ENCODE measurements at places on chromosomes 5 and 9.

- DNase-seq = no peak
Measured at GRCh38 chr5:174607916-174608315, 116.5 kb upstream of the MSX2 start.

DNA sequence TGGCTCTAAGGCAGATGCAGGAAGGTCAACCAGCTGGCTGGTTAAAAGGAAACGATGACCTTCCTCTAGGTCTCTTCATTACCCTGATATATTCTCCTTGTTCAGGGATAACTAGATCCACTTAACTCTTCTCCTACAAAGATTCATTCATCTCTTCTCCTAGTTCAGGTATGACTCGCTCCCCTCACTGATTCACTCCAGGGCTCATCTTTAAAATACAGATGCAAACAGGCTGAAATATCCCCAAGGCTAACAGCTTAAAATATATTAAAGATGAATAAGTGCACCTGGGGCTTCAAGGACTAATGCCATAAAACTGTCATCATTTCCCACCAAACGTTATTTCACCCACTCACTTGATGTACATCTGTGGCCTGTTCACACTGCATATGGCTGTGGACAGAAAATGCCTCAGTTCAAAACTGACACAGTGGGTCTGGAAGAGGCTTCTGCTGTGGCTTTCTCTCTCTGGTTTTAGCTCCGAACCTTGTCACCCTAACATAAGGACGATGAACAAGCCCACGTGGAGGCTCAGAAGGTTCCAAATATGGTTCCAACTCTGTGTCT, 366.9 kb downstream of the DEPDC1B start:
- DNase-seq = no peak

GRCh38 chr5:87829217-87829551, 416.5 kb upstream of the CCNH start:
- no peak for DNase-seq

DNA sequence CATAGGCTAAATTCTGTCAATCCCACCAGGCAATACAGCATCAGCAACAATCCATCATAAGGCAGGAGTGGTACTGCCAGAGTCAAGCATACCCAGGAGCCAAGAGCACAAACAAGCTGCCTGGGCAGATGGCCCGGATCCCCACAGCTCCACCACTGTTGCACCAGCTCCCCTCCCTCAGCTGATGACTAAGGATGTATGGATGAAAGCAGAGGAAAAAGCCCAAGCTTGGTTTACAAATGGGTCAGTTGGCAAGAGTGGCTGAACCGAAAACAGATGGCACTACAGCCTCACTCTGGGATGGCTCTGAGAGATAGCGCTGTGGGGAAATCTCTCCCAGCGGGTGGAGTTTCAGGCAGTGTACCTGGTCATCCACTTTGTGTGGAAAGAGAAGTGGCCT, 29.4 kb downstream of the DROSHA start:
- no peak for DNase-seq

- no peak for DNase-seq
Measured at GRCh38 chr5:59418808-59419207, 474.7 kb downstream of the PDE4D start.

- DNase-seq = no peak
Measured at GRCh38 chr9:131744171-131744719, 4.4 kb upstream of the RAPGEF1 start.

GRCh38 chr9:89810431-89810830, 205.6 kb downstream of the GADD45G start:
- DNase-seq = no peak

DNA sequence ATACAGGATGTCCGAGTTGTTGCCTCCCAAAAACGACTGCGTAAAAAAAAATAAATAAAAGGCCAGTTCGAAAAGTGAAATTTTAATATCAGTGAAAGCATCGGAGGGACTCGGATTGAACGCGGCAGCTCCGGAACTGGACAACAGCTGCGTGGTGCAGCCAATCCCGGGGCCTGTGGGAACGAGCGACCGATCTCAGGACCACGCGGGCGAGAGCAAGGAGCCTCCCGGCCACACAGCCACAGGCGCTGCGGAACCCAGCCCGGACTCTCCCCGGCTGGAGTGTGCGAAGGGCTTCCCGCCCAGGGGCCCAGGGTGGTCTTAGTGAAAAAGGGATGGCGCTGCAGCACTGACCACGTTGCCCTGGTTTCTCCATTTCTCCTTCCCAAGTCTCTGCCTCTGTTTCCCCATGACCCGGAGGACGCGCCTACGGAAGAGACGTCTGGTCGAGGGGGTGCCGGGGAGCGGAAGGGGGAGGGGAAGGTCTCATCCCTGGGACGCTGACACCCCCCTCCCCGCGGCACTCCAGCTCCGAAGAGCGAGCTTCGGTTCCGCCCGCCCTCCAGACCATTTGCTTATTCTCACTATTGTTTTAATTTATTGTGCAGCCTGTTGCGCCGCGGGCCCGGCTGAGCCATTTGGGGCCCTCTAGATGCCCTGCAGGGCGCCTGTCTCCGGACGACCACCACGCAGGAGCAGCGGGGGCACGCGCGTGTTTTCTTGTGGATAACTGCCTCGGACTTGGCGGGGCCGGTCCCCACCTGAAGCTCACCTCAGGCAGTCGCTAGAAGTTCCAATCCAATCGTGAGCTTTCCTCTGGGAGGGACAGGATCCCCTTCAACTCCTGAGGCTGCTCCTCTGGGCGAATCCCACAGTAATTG, 303.0 kb downstream of the PARP8 start:
- DNase-seq = no peak

GRCh38 chr5:14187660-14188059, 44.5 kb downstream of the TRIO start:
- no peak for DNase-seq

DNA sequence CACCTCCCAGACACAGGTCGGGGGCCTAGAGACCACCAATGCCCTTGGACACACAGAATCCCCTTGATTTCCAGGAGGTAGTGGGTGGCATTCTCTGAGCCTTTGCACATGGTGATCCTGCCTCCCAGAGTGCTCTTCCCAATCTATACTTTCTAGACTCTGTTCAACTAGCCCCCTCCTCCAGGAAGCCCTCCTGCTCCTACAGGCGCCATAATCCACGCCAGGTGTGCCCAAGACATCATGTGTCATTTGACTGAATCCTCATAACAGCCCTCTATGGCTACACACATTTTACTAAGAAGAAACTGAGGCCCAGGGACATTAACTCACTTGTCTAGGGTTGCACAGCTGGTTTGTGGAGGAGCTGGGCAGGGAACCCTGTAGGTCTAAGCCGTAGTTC, 7.1 kb downstream of the BBLN start:
- DNase-seq = no peak

DNA sequence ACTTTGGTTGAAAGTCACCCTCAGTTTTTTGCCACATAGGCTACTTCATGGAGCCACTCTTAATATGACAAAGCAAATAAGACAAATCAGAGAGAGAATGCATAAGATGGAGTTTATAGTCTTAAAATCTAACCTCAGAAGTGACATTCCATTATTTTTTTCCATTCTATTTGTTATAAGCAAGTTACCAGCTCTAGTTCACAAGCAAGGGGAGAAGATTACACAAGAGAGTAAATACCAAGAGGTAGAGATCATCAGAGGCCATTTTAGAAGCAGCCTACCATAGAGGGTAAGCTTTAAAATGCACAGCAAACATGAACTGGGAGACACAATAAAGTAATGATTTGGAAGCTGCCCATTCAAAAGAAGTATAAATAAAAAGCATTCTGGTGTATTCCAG, 651.3 kb upstream of the MEF2C start:
- no peak for DNase-seq

DNA sequence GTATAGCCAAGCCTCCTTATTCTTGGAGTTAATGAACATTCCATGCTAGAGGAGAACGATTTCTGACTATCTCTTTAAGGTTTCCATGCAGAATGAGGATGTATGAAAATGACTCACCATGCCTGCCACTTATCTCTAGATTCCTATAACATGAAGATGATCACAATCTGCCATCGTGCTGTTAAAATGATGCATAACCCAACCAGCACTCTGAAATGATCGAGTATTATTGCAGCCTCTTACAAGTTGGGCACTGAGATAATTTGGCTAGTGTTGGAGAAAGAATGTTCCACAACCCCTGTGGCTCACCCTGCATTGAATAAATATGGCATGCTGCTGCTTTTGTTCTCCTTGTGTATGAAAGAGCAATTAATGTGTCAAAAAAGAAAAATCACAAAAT, 1143.6 kb upstream of the WWC1 start:
- no peak for DNase-seq

DNA sequence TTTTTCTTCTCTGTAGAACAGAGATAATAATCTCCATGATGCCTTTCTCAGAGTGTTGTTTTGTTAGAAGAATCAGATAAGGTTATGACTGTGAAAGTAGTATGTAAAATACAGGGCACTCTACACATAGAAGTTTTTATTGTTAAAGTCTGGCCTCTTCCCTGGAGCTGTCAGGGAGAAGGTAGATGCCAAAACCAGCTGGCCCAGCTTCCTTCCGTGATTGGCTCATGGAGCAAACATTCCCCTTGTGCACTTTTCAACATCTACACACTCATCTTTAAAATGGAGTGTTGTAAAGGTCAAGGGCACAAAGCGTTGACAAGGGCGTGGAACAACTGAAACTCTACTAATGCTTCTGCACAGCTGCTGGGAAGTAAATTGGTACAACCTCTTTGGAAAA, 7.4 kb upstream of the RNF183 start:
- no peak for DNase-seq

- DNase-seq = no peak
Measured at GRCh38 chr5:18797222-18797621, 1163.0 kb downstream of the TAF11L14 start.

- no peak for DNase-seq
Measured at GRCh38 chr9:14127656-14128055, 186.3 kb downstream of the NFIB start.

DNA sequence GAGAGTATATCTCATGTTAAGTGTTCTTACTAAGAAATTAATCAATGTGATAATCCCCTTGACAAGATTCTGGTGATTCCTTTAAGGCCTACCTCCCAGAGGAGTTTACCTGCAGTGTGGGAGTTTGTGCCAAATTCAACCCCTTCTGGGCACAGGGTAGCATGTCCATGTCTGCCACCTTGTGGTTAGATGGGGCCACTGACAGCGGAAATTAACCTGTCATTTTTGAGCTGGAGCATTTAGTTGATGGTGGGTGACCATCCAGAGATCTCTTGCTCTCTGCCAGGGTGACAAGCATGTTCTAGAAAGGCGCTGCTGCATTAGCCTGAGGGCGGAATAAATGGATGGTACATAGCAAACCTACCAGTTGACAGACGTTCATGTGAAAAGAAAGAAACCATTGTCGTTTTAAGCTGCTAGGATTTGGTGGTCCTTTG, 132.2 kb downstream of the FBXO4 start:
- DNase-seq = peak; percentile 49

GRCh38 chr5:81235287-81236072, 2.4 kb downstream of the CKMT2 start:
- DNase-seq = no peak

DNA sequence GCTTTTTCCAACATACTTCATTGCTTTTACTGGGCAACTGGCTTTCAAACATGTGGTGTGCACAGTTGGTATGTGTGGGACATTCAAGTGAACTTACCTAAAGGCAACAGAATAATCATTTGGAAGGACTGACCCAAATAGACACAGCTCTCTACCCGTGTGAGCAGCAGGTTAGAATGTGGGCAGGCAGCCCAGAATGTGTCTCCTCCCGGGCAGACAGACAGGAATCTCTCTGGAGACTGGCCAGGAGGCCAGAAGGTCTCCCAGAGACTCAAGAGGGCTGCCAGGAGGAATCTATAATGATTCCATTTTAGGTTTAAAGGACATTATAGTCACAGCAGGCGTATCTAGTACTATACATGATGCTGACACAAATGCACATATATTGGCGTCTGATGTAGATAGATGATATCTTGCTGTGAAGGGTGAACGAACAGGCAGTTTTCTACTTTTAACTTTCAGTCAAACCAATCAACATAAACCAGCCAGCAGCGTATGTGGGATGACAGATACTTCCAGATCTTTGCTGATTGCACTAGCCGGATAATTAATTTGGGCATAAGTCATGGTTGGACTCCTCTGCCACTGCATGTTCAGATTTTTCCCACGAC, 297.4 kb upstream of the ZNF608 start:
- DNase-seq = no peak

- DNase-seq = no peak
Measured at GRCh38 chr5:369151-369868, 47.8 kb downstream of the AHRR start.

DNA sequence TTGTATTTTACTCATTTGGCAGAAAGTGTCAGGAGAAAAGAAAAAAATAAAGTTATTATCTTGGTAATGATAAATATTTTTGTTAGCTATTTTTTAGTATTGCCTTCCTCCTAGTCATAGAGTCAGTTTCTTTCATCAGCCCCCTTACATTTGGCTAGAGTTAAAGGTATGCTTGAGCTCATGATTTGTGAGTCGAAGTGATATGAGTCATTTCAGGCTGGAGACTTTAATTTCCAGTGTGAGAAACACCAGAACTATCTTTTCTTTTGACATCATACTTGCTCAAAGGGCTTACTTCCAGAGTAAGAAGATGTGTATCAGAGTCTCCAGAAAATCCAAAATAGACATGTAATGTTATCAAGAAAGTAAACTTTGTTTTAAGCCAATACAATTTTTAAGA, 746.7 kb upstream of the TYRP1 start:
- no peak for DNase-seq

GRCh38 chr5:94967525-94967924, 317.4 kb downstream of the MCTP1 start:
- no peak for DNase-seq

GRCh38 chr9:131500939-131501541, 1.7 kb upstream of the POMT1 start:
- peak; percentile 57 for DNase-seq

DNA sequence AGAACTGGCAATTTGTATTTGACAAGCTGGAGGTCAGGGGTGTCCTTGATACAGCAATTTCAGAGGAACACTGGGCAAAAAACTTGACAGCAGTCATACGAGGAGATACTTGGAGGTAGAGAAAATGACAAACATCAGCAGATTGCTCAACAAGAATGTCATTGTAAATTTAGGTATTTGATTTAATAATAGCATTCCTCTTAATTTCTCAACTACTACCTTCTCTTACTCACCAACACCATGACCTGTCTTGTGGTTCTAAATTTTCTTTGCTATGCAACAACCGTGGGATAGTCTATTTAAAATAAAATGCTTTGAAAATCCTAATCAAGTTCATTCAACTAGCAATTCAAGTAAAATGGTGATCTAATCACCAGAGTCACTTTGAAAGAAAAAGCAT, 128.4 kb downstream of the DNAH5 start:
- DNase-seq = no peak

DNA sequence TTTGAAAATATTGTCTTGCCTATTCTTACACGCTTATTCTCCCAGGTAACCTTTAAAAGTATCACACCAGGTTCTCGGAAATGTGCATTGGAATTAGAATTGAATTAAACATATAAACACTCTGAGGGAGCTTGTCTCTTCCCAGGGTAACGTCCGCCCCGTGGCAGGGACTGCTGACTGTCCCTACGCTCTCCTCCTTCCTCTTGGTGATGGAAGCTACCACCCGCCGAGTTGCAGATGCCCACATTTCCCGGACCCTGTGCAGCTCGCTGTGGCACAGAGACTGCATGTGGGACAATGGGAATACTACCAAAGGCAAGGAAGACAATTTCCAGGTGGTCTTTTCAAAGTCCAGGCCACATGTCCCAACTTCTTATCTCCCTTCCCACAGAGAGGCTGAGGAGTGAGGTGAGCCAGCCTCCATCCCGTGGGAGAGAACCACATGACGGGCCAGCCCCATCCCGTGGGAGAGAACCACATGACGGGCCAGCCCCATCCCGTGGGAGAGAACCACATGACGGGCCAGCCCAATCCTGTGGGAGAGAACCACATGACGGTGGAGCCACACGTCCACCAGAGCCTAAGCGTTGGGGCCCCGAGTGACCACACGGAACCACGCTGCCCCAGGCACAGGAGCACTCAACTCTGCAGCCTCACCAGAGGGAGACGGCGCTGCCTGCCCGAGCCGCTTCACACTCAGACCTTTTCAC, 249.4 kb upstream of the IRX1 start:
- DNase-seq = no peak

All from activated CD4-positive, alpha-beta T cell treated with anti-CD3 and anti-CD28 coated beads, Interleukin-2, amount 50 U/mL, for 1 hour (primary cell).